Activated naive CD8-positive, alpha-beta T cell treated with anti-CD3 and anti-CD28 coated beads for 36 hours (primary cell): ENCODE measurements at places on chromosomes 2 and 18. TPM values are rescaled to one million over a fixed set of nuclear protein-coding genes. Genes with fewer than 3 reads are reported as not detected.

The TWIST2 gene
- total RNA-seq, result not detected

DNA sequence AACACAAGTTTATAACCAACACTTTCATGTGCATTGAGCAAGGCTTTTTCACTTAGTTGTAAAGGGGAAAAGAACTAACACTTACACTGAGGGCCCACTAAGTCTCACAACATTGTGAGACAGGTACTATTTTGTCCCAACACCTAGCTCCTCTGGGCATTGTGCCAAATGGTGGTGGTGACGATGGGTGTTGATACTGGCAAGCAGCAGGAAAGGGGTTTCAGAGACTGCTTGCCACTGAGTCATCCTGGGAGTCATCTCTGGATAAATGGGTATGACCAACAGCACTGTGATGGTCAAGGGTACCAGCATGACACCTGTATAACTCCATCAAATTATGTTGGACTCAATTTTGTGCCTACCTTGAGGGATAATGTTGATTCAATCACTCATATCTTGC, 138.8 kb upstream of the ITGA6 start:
- H3K4me3 ChIP-seq, result no peak overlapping the region
- no peak overlapping the region for H3K27ac ChIP-seq
- peak; percentile 22 for DNase-seq
- H3K4me1 ChIP-seq, result peaks cover 15% of the 10 kb centered on the region
- no peaks in the 10 kb centered on the region for H3K27me3 ChIP-seq
- no peaks in the 10 kb centered on the region for H3K36me3 ChIP-seq

The LRRTM1 gene
- not detected for total RNA-seq

The BUB1 gene
- 75.5 TPM for total RNA-seq

- no peak overlapping the region for H3K27ac ChIP-seq
- H3K36me3 ChIP-seq, result no peaks in the 10 kb centered on the region
- H3K4me1 ChIP-seq, result no peaks in the 10 kb centered on the region
- no peak for DNase-seq
These were observed 339.9 kb upstream of the PKDCC start for GRCh38 chr2:41707790-41708451.

- H3K27ac ChIP-seq, result no peak overlapping the region
- no peaks in the 10 kb centered on the region for H3K36me3 ChIP-seq
- H3K4me3 ChIP-seq, result no peak overlapping the region
- peaks cover 2% of the 10 kb centered on the region for H3K27me3 ChIP-seq
- DNase-seq, result no peak
- no peaks in the 10 kb centered on the region for H3K4me1 ChIP-seq
These were observed 93.7 kb upstream of the MYCN start for GRCh38 chr2:15846626-15847025.

The REG3G gene
- not detected for total RNA-seq

The CPO gene
- total RNA-seq, result not detected

GRCh38 chr18:30623401-30624065, 419.0 kb downstream of the DSC3 start:
- H3K4me3 ChIP-seq, result no peak overlapping the region
- H3K4me1 ChIP-seq, result no peaks in the 10 kb centered on the region
- H3K27ac ChIP-seq, result no peak overlapping the region
- DNase-seq, result no peak
- no peaks in the 10 kb centered on the region for H3K27me3 ChIP-seq

The PAPOLG gene
- total RNA-seq, result 14.6 TPM

- H3K27ac ChIP-seq, result no peak overlapping the region
- no peaks in the 10 kb centered on the region for H3K4me1 ChIP-seq
- H3K4me3 ChIP-seq, result no peak overlapping the region
- peaks cover 11% of the 10 kb centered on the region for H3K27me3 ChIP-seq
These were observed 99.6 kb downstream of the TPGS2 start for GRCh38 chr18:36729197-36729596.

- DNase-seq, result no peak
- H3K4me1 ChIP-seq, result no peaks in the 10 kb centered on the region
- H3K4me3 ChIP-seq, result no peak overlapping the region
- H3K27ac ChIP-seq, result no peak overlapping the region
These were observed 66.5 kb downstream of the COLEC12 start for GRCh38 chr18:433960-434359.

DNA sequence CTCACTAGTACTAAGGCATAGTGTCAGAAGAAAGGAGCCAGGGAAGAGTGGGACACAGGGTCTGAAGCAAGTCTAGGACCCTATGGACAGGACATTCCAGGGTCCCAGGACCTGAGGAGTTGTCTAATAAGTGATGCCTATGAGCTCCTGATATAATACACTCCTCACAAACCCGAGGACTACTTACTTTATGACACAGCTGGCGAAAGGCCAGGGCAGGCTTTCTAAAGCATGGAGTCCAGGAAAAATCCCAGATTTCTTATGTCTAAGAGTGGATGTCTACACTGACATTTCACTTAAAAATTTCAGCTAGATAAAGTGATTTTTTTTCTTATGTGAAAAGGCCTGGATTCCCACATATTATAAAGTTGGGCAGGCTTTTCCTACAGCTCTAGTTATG, 502.2 kb upstream of the SETBP1 start:
- no peak overlapping the region for H3K4me3 ChIP-seq
- no peak for DNase-seq
- H3K27ac ChIP-seq, result no peak overlapping the region
- no peaks in the 10 kb centered on the region for H3K4me1 ChIP-seq

The AGXT gene
- not detected for total RNA-seq

- H3K36me3 ChIP-seq, result peaks cover 10% of the 10 kb centered on the region
- no peak overlapping the region for H3K4me3 ChIP-seq
- H3K27ac ChIP-seq, result no peak overlapping the region
- H3K27me3 ChIP-seq, result peaks cover 5% of the 10 kb centered on the region
These were observed 104.8 kb upstream of the TGFA start for GRCh38 chr2:70658476-70658875.

DNA sequence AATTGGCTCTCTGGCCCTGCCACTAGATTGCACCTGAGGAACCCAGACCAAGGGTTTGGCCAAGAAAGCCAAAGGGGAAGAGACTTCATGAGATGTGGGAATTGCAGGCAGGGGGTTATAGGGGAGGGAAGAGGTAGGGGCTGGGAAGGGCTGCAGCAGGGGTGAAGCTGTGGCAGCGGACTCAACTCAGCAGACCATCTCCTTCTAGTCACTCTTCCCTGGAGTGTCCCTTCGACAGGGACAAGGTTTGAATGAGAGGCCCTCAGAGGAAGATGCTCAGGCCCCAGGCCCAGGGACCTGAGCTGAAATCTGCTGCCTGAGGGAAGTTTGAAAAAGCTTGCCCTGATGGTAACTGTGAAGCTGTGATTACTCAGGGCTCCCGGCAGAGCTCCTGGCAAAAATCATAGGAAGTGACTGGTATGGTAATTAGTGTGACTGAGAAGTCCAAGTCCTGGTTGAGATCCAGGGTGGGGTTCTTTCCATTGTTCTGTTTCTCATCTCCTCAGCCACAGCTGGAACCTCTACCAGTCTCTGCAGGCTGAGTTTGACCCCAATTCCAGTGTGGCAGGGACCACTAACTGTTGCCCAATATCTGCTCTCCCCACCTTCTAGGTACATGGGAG, 300.9 kb downstream of the CYP26B1 start:
- no peaks in the 10 kb centered on the region for H3K4me1 ChIP-seq
- no peak overlapping the region for H3K27ac ChIP-seq
- no peak for DNase-seq
- no peak overlapping the region for H3K4me3 ChIP-seq

DNA sequence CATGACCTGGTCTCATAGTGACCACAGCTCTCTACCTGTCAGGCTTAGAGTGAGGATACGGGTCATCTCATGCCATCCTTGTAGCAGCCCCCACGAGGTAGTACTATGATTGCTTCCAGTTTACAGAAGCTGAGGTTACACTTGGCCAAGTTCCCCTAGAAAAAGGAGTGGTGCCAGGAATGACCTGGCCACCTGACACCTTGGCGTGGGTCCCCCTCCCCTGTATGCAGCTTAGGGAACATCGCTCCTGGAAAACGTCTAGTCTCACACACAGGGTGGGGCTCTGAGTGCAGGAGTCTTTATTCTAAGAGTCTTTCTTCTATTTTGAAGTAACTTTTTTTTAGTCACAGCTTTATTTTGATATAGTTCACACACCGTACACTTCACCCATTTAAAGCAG, 14.8 kb downstream of the NPPC start:
- H3K27ac ChIP-seq, result no peak overlapping the region
- H3K36me3 ChIP-seq, result no peaks in the 10 kb centered on the region
- DNase-seq, result no peak
- H3K4me3 ChIP-seq, result no peak overlapping the region
- H3K27me3 ChIP-seq, result no peaks in the 10 kb centered on the region

The WDR33 gene
- 82.5 TPM for total RNA-seq

The NPPC gene
- total RNA-seq, result 1.1 TPM
